ENCODE measurements at places on chromosomes 16 and 17.

- DNase-seq: no peak
Observed at GRCh38 chr17:82808921-82809905, 30.6 kb downstream of the ZNF750 start.

DNA sequence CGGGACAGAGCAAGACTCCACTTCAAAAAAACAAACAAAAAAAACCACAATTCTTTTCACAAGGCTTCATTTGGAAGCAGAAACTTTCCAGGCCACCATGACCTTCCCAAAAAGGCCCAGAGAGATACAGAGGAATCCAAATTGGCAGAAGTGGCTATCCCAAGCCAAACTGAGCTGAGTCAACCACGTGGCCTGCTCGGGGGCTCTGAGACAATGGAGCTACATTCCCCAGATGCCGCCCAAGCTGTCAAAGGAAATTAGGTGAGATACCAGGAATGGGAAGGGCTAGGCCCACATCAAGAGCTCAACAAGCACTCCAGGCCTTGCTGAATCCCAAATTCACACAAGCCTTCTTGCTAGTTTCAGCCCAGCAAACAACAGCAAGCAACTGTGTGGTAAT lies 5.7 kb upstream of the EXOSC6 start:
- no peak for DNase-seq

DNA sequence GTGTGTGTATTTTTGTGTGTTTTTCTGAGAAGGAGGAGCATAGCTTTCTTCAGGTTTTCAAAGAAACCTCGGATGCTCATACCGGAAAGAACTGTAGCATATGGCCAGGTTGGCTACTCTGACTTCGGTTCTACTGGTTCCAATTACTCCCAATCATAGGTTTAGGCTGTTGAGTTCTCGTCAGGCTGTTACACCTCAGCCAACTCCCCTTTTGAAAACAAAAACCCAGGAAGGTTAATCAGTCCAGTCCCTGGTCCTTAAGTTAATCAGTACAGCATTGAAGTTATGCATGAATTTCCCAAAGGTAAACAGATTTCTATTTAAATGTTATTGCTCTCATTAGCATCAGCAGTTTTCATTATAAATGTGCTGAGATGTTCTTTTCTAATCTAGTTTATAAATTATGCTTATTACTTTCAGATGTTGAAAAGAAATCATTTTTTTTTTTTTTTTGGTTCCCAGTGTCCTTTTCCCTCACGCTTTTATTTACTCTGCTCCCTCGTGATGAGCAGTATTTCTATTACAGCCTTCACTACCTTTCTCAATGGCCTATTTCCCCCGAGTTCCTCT lies 111.0 kb downstream of the NPIPB5 start:
- no peak for DNase-seq

DNA sequence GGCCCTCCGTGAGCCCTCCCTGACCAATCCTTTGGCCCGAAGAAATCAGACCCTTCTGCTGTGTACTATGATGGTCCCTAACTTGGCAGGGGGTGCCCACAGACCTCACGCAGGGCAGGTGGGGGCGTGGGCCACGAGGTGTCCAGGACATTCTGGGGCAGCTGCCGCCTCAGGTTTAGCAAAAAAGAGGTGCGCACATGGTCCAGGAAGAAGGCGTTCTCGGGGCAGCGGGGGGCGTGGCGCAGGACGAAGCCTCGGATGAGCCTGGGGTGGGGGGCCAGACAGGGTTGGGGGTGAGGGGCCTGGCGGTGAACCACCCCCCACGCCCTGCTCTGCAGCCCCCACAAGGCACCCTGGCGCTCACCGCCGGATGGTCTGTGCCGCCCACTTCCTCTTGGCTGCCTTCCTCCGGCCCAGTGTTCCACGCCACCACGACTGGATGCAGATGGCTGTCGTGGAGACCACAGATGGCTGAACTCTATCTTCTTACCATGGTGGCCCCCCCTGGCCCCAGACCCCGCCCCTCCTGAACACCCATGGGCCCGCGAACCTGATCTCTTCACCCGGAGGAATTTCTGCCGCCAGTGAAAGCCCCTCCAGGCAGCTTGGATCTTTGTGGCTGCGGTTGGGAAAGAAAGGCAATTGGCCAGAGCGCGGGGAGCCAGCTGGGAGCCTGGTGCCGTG lies 14.2 kb upstream of the CRK start:
- no peak for DNase-seq

DNA sequence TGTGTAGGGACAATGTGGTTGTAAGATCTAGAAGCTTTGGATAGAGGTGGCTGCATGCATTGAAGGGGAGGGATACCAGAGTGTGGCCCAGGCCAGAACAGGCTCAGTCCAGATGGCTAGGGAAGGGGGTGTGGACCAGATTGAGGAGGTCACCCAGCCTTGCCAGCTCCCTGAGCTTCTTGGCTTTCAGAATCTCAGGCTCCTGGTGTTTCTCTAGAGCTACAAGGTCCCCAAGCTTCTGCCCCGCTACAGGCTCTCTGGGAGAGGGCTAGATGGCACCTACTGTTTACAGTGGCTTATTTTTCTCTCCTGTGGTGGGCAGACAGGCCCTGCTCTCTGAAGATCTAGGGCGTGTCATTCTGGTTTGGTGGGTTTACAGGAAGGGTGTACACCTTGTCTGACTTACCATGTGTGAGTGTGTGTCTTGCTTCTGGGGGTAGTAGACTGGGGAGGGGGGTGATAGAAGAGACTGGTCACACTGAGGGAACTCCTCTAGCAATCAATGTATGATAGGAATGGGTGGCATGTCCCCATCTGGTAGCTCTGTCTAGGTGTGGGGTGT lies 1.1 kb downstream of the RARA start:
- DNase-seq: no peak

- DNase-seq: no peak
Observed at GRCh38 chr16:71347146-71347545, 11.4 kb upstream of the CALB2 start.

- DNase-seq: peak; percentile 65
Observed at GRCh38 chr16:5900046-5900445, 802.5 kb upstream of the EEF2KMT start.

GRCh38 chr16:28280881-28281836 lies 11.2 kb upstream of the SBK1 start:
- no peak for DNase-seq

GRCh38 chr16:11557801-11558200 lies 28.9 kb downstream of the LITAF start:
- DNase-seq: no peak
